GM23248 (cell line): ENCODE measurements at places on chromosomes 5 and 9.

DNA sequence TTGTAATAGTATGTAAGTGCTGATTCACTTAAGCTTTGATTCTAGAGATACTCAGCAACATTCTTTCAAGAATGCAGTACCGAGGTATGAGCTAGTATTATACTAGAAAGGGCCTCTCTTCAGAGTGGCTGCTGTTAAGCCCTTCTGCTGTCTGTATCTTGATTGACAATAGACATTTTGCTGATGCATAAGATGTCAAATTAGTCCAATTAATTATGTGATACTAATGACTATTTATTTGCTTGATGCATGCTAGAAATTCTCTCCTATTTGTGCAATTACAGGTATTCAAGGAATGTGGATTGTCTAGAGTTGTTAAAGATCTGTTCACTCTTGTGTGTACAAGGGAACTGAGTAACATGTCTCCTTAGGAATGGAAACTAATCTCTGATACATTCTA lies 92.3 kb upstream of the PTGER4 start:
- DNase-seq, result no peak

GRCh38 chr5:125245216-125245615 lies 498.8 kb upstream of the ZNF608 start:
- no peak for DNase-seq

DNA sequence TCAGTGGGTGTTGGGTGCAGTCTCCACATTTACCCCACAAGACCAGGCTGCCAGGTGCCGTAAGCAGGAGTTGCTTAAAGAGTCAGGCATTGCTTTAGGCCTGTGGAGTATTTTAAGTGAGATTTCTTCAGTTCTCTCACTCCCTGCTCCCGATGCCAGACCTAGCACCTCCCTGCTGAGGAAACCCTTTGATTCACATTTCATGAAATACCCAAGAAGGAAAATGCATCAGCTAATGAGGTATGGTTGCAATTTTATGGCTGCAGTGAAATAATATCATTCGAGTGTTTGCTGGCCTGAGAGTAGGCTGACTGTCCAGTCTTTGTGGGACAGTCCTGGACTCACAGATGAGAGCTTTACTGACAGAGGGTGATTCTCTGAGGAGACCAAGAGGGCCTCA lies 67.4 kb upstream of the CTSL start:
- no peak for DNase-seq

- no peak for DNase-seq
Observed at GRCh38 chr9:133592731-133593409, 16.3 kb downstream of the FAM163B start.

DNA sequence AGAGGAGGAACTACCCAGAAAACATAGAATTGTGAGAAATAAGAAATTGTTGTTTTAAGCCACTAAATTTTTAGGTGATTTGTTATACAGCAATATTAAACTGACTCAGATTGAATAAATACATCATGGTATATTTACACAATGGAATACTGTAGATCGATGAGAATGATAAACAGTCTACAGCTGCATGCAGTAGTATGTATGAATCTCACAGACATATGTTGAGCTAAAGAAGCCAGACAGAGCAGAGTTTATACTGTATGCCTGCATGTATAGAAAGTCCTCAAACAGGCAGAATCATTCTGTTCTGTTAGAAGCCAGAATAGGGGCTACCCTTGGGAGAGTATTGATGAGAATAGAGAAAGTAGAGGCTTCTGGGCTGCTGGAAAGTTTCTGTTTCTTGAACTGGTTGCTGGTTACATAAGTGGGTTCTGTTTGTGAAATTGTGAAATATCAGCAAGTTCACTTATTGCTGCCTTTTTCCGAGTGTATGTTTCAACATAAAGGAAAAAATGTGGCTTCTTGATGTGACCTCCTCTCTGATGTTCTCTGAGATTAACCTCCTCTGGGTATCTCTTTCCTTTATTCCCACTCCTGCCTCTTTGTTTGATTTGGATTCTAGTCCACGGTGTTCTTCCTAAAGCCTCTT lies 9.6 kb downstream of the KIAA1958 start:
- no peak for DNase-seq

DNA sequence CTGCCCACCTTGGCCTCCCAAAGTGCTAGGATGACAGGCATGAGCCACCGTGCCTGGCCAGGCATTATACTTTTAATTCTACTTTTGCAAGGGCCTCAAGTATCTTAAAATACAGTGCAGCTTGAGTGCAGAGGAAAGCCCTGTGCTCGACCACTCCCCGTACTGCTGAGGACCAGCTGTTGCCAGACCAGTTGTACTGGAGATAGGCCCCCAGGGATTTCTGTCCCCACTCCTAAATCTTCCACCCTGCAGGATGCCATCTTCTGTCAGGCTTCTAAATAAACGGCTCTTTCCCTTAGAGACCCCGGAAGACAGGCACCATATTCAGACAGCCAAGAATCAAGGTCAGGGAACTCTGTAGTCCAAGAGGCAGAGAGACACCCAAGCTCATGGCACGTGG lies 16.6 kb upstream of the PSMD5 start:
- no peak for DNase-seq

GRCh38 chr5:149201121-149201637 lies 59.9 kb downstream of the ABLIM3 start:
- peak; percentile 20 for DNase-seq
